CD4-positive, alpha-beta T cell (primary cell): ENCODE measurements at places on chromosomes 3 and 15.

- H3K27ac ChIP-seq: no peak overlapping the region
- H3K36me3 ChIP-seq: no peaks in the 10 kb centered on the region
- no peaks in the 10 kb centered on the region for H3K27me3 ChIP-seq
- no peaks in the 10 kb centered on the region for H3K4me1 ChIP-seq
Observed at GRCh38 chr15:49692514-49693090, 71.8 kb downstream of the DTWD1 start.

GRCh38 chr3:171784937-171785336 is 25.3 kb downstream of the PLD1 start:
- no peak for DNase-seq
- H3K4me1 ChIP-seq: no peaks in the 10 kb centered on the region
- H3K27ac ChIP-seq: no peak overlapping the region
- no peak overlapping the region for H3K4me3 ChIP-seq
- no peaks in the 10 kb centered on the region for H3K36me3 ChIP-seq

GRCh38 chr15:71743861-71744382 is 66.4 kb upstream of the NR2E3 start:
- H3K4me3 ChIP-seq: no peak overlapping the region
- H3K27me3 ChIP-seq: no peaks in the 10 kb centered on the region
- H3K36me3 ChIP-seq: no peaks in the 10 kb centered on the region
- DNase-seq: peak; percentile 13
- no peak overlapping the region for H3K27ac ChIP-seq
- no peaks in the 10 kb centered on the region for H3K4me1 ChIP-seq

DNA sequence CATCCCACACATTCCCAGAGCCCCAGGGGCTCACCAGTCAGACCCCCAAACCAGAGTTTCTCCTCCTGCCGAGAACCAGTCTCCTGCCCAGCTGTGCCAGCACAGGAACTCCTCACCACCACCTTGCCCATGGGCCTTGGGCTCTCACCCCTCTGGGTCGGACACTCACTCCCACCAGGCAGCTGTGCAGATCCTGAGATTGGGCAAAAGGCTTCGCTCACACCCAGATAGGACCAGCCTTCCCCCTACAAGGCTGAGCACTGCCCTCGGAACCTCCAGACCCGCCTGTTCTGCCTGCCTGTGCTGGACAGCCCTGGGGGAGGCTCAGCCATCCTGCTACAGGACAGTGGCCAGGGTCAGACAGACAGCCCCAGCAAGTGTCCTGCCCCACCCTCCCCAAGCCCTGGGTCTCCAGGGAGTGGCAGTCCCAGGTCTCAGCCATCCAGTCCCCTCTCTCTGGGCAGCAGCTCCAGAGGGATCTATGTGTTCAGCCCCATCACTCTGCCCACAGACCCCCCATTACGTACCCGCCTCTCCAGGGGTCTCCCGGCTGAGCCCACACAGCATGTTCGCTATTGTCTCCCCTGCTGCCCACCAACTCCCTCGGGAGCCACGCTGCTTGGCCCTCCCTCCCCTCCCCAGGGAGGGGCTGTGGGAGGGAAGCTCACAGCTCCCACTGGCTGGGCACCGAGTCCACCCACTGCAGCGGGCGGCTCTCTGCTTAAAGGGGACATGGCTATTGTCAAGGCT is at the start of gene GRIP2:
Gene GRIP2, minus strand, starts transcription at position 601 of the 750 bp plus-strand sequence. Its CDS starts 34 bp downstream, at position 567.
- no peak within 1 kb of the TSS for H3K4me3 ChIP-seq
- H3K27me3 ChIP-seq: no peaks in the 10 kb centered on the region
- H3K4me1 ChIP-seq: no peaks in the 10 kb centered on the region
- no peak within 1 kb of the TSS for H3K27ac ChIP-seq
- no peak for DNase-seq

DNA sequence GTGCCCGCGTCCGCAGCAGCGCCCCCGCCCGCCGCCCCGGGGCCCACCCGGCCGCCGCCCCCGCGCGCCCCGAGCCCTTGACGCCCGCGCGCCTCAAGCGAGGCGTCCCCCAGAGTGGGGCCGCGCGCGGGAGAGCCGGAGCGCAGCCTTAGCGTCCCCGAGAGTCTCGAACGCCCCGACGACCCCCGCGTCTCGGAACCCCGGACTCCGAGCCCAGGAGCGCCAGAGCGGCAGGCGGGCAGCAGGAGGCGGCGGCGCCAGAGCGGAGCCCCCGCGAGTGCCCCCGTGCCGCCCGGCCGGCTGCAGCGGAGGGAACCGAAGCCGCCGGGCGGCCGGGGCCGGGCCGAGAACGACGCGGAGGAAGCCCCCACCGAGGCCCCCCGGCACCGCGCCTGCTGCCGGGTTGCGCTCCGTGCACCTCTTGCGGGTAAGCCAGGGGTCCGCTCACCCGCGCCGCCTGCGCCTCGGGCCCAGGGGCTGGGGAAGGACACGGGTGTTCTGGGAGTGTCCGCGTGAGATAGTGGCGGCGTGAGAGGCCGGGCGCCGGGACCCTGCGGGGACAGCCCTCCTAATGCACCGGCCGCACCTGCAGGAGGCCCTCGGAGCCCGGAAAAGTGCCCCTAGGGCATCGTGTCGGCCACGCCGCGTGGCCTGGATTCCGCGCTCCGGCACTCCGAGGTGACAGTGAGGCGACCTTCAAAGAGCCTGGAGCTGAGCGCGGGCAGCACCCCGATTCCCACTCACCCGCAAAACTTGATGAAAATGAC is 52.0 kb upstream of the ULK4 start:
- H3K4me3 ChIP-seq: peak overlapping the region; percentile 74
- H3K27me3 ChIP-seq: no peaks in the 10 kb centered on the region
- H3K4me1 ChIP-seq: peaks cover 32% of the 10 kb centered on the region

DNA sequence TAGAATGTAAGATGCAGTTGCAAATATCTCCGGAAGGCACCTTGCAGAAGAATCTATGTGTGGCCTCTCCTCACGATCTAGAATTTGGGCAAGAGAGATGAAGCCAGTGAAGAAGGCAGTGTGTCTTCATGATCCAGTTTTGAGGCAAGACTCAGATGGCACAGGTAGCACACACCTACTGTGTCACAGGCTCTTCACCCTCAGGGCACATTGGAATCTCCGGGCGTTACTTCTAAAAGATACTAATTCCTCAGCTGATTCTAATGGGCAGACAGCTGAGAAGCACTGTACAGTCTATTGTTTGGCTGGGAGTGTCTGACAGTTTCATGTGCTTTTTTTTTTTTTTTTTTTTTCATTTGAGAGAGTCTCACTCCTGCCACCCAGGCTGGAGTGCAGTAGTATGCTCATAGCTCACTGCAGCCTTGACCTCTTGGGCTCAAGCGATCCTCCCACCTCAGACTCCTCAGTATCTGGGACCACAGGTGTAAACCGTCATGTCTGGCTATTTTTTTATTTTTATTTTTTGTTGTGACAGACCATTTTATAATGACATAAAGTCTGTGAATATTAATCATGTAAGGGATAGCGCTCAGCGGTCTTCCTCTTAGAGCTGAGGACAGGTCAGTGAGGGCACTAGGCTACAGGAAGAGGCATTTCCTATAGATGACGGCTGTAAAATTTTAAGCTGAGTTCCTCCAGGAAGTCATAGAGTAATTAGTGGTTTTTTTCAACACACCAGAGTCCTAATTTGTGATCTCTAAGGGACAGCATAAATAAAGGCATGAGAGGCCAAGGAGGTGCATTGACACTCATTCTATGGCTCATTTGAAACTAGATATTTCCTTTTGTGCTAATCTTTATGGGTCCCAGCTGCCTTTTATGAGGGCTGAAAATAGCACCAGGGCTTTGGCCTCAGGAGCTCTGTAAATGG is 4.0 kb downstream of the C3orf52 start:
- H3K27me3 ChIP-seq: no peaks in the 10 kb centered on the region
- no peak for DNase-seq
- H3K4me3 ChIP-seq: no peak overlapping the region
- H3K27ac ChIP-seq: no peak overlapping the region

DNA sequence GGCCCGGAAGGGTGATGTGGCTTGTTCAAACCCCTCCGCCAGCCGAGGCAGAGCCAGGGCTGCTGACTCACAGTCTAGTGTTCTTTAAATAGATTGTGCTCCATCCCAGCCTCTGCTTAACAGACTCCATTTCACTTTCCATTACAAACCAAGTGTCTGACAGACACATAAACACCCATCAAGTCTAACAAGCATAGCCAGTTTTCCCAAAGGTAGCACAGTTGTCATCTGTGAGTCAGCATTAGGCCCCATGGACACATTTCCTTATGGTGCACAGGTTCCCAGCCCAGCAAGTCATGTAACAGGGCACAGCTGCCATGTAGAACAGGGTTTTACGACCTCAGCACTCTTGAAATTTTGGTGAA is 109.9 kb upstream of the RAP2B start:
- DNase-seq: no peak
- H3K4me1 ChIP-seq: no peaks in the 10 kb centered on the region
- H3K27me3 ChIP-seq: no peaks in the 10 kb centered on the region

DNA sequence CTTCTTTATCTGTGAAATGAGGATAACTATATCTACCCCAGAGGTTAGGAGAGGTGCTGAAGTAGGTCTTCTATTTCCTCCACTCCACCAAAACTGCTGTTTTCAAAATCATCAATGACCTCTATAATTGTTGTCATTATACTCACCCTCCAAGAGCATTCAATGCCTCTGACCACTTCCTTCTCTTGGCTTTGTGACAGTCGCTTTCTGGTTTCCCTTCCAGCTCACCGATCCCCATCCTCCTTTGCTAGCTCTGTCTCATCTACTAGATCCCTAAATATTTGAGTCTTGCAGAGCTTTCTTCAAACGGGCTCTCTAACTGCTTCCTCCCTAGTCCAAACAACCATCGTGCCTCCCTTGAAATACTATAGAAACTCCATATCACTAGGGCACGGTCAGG is 153.5 kb downstream of the RPLP1 start:
- H3K36me3 ChIP-seq: no peaks in the 10 kb centered on the region
- no peaks in the 10 kb centered on the region for H3K4me1 ChIP-seq
- DNase-seq: no peak

DNA sequence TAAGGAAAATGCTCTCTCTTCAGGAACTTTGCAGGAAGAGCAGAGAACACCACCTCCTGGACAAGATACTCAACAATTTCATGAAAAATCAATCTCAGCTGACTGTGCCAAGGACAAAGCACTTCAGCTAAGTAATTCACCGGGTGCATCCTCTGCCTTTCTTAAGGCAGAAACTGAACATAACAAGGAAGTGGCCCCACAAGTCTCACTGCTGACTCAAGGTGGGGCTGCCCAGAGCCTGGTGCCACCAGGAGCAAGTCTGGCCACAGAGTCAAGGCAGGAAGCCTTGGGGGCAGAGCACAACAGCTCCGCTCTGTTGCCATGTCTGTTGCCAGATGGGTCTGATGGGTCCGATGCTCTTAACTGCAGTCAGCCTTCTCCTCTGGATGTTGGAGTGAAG is 200.5 kb downstream of the AKAP13 start:
- peaks cover 40% of the 10 kb centered on the region for H3K36me3 ChIP-seq
- H3K4me1 ChIP-seq: peaks cover 59% of the 10 kb centered on the region
- peak overlapping the region; percentile 96 for H3K27ac ChIP-seq

DNA sequence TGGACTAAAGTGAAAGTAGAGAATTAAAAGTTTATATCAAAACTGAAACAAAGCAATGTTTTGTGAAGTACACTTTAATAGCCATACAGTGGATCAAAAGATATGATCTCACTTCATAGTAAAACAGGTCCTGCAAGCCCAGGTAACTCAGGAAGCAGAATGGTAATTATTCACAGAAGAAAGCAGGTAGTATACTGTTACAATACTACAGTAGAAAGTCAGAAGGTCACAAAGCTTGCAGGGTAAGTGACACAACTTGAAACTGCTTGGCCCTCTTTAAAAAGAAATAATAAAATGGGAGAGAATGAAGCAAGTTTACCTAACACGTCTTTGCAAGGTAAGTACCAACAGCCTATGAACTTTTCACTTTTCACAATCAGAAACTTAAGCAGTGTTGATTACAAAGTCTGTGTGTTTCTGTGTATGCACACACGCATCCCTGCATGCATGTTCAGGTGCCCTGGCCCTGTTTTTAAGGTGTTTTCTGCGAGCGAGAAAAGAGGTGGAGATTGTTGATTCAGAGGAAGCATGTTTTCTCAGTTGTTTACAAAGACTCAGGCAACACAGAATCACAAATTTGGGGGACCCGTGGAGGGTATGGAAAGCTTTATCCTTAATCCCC is at the start of gene NAALADL2:
Gene NAALADL2, plus strand, starts transcription at position 221 of the 622 bp plus-strand sequence.
- H3K27ac ChIP-seq: no peak within 1 kb of the TSS
- H3K4me3 ChIP-seq: no peak within 1 kb of the TSS
- no peaks in the 10 kb centered on the region for H3K4me1 ChIP-seq

- no peak for DNase-seq
- H3K36me3 ChIP-seq: no peaks in the 10 kb centered on the region
- H3K4me3 ChIP-seq: no peak overlapping the region
- H3K4me1 ChIP-seq: no peaks in the 10 kb centered on the region
Observed at GRCh38 chr15:82774496-82774895, 31.4 kb downstream of the FSD2 start.

DNA sequence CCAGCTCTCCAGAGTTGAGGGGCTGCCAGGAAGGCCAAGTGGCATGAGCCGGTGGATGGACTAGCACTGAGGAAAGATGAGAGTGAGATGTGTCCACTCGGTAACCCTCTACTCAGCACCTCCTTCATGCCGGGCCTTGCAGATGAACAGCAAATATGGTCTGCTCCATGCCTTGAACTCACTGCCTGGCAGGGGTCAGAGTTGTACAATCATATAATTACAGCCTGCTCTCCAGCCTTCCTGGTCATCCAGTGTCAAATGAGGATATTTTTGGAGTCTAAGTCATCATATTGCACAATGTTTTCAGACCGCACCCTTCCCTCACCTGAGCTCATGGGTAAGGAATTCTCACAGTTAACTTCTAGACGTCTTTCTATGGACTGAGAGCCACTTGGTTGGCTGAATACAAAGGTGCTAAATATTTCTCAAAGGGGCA is 4.9 kb downstream of the MGLL start:
- no peak for DNase-seq
- peaks cover 33% of the 10 kb centered on the region for H3K27me3 ChIP-seq
- H3K27ac ChIP-seq: no peak overlapping the region
- peaks cover 4% of the 10 kb centered on the region for H3K4me1 ChIP-seq
- H3K36me3 ChIP-seq: no peaks in the 10 kb centered on the region

GRCh38 chr3:141047168-141047567 is 4.0 kb upstream of the SPSB4 start:
- peaks cover 29% of the 10 kb centered on the region for H3K27me3 ChIP-seq
- peaks cover 11% of the 10 kb centered on the region for H3K4me1 ChIP-seq

DNA sequence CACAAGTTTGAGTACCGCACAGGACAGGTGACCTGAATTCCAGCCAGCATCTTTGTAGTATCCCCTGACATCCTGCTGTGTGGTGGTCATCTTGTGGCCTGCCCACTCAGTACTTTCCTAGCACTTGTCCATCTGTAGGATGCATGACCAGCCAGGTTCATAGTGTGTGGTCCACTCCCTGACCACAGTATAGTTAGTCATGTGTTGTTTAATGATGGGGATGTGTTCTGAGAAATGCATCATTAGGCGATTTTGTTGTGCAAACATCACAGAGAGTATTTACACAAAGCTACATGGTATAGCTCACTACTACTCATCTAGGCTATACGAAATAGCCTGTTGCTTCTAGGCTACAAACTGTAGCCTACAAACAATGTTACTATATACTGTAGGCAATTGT is 16.9 kb upstream of the RBPMS2 start:
- DNase-seq: no peak
- H3K27me3 ChIP-seq: no peaks in the 10 kb centered on the region
- H3K27ac ChIP-seq: no peak overlapping the region
- no peaks in the 10 kb centered on the region for H3K36me3 ChIP-seq
- no peak overlapping the region for H3K4me3 ChIP-seq
- no peaks in the 10 kb centered on the region for H3K4me1 ChIP-seq

GRCh38 chr15:79973456-79974195 is 2.6 kb upstream of the BCL2A1 start:
- peaks cover 18% of the 10 kb centered on the region for H3K4me1 ChIP-seq
- no peak overlapping the region for H3K27ac ChIP-seq
- H3K36me3 ChIP-seq: no peaks in the 10 kb centered on the region
- H3K4me3 ChIP-seq: no peak overlapping the region

GRCh38 chr3:36302158-36302509 is 78.2 kb upstream of the STAC start:
- no peak overlapping the region for H3K4me3 ChIP-seq
- no peaks in the 10 kb centered on the region for H3K27me3 ChIP-seq
- H3K36me3 ChIP-seq: no peaks in the 10 kb centered on the region
- no peaks in the 10 kb centered on the region for H3K4me1 ChIP-seq
- DNase-seq: no peak
- no peak overlapping the region for H3K27ac ChIP-seq
